ENCODE measurements at places on chromosomes 7 and 10.

DNA sequence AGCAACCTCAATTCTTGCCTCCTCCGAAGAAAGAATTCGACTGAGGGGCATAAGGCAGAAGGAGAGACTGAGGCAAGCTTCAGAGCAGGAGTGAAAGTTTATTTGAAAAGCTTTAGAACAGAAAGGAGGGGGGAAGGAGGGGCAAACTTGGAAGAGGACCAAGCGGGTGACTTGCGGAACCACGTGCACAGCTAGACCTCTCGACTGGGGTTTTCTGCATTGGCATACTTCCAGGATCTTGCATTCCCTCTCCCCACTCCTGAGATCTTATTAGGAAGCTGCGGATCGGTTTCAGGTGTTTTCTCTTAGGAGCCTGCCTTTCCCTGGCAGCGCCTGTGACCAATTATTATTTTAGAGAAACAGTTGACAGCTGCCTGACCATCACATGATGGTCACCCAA, 20.3 kb upstream of the CPXM2 start:
- no peak for DNase-seq

GRCh38 chr10:14583252-14583651, 191.4 kb downstream of the FAM107B start:
- DNase-seq: peak; percentile 62

- no peak for DNase-seq
Observed at GRCh38 chr10:91050371-91051034, 129.6 kb upstream of the ANKRD1 start.

DNA sequence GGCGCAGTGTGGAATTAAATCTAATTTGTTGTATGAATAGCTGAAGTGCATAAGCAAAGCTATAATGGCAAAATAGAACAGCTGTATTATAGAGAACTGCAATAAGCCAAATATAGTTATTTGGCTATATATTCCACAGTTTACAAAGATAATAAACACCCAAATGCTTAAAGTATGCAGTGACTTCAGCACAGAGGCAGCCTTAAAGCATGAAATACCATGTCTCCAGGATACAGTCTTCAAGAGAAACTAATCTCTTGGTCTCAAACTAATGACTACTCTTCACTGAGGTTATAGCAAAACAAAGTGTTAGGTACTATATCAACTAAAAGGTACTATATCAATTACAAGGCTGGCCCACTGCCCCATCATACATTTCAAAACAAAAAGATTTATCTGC, 48.0 kb downstream of the NT5C2 start:
- DNase-seq: no peak

- DNase-seq: no peak
Observed at GRCh38 chr7:43678315-43678714, 51.0 kb downstream of the COA1 start.

DNA sequence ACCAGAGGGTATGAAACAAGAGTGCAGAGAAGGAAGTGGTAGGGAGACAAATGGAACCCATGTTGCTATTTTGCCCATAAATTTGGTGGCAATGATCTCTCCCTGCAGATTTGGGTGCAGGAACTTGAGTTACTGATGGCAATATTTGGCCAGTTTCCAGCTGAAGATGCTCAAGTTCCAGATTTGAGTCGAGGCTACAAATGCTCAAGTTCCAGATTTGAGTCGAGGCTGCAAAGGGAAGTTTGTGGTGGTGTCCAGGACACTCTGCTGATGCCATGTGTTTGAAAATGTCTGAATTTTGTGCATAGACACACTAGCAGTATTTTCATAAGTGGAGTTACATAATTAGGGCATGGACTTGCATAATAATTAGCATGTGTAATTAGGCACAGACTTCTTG, 40.8 kb downstream of the TBXAS1 start:
- no peak for DNase-seq

GRCh38 chr10:90319188-90319914, 538.5 kb downstream of the HTR7 start:
- DNase-seq: peak; percentile 0

DNA sequence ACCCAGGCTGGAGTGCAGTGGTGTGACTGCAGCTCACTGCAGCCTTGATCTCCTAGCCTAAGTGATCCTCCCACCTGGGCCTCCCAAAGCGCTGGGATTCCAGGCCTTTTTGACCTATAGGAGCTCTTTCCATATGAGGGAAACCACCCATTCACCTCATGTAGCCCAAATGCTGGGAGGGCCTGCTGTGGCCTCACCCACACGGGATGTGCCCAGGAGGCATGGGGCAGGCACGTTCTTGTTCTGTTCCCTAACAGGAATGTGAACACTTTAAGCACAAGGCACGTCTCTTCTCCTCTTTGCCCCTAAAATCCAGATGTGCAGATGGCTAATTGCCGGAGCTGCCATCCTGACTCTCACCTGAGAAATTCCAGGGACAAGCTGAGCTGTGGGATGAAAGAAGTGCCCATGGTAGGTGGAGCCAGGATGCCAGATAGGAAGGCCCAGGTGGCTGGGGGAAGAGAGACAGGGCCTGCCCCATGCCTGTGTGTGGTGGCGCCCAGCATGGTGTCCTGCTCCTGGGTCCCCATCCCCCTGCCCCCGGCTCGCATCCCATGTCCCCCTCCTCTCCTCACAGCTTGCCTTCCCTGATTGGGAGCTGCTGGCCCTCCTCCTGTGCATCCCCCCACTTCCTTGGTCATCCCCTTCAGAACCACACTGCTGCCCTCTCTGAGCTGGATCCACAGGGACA, 17.3 kb downstream of the CAMK2B start:
- no peak for DNase-seq

GRCh38 chr10:35486297-35486990, 118.7 kb upstream of the GJD4 start:
- DNase-seq: no peak

DNA sequence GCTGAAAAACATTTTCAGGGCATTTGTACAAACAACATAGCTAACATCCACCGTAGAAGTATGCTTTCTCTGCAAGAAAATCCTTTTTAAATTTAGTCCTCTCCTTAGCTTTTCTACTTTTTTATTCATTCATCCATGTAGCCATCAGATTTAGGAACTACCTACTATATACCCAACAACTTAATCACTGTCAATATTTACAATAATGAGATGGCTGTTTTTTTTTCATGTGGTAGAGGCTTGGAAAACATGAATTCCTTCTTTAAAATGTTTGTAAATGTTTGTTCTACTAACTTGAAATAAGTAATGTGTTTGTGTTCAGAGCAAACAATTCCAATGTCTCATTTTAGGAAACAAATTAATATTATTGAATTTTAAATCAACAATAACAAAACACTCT, 78.2 kb upstream of the CAV2 start:
- DNase-seq: no peak

- DNase-seq: no peak
Observed at GRCh38 chr7:28395831-28396230, 16.5 kb upstream of the CREB5 start.

GRCh38 chr10:59303018-59303417, 59.3 kb downstream of the FAM13C start:
- DNase-seq: no peak

- DNase-seq: no peak
Observed at GRCh38 chr10:75399461-75400162, 2.0 kb downstream of the ZNF503 start.

- DNase-seq: no peak
Observed at GRCh38 chr10:5531558-5532306, 7.0 kb downstream of the CALML3 start.

- no peak for DNase-seq
Observed at GRCh38 chr10:132826524-132827422, 40.8 kb upstream of the NKX6-2 start.

GRCh38 chr10:5496261-5497250, 2.8 kb downstream of the CALML5 start:
- DNase-seq: no peak

DNA sequence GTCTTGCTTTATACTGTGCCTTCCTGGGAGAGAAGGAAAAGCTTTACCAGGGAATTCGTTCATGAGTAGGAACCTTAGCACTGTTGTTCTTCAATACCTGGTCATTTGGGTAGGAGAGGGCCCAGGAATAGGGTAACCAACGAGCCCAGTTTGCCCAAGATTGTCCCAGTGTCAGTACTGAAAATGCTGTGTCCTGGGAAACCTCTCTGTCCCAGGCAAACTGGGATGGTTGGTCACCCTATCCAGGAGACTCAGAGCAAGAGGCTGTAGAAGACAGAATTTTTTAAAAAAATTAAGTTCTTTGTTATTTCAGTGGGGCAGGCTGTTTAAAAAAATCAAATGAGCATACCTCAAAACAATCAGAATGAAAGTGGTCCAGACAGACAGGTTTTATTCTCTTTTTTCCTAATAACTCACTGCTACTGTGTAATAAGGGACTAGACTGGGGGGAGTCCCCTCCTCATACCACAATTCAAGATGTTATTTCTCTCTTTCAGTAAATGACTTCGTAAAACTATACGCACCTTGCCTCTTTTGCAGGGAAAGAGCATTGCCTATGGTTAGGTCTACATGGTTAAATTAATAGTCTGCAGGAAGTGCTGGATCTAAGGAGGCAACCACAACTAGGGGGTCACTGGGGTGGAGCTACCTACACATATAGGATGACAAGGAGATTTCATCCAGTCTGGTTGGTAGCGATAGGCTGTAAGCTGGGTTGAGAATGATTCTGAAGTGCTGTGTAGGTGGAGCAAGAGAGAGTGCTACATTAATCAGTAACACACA, 41.1 kb upstream of the FAM133B start:
- no peak for DNase-seq

DNA sequence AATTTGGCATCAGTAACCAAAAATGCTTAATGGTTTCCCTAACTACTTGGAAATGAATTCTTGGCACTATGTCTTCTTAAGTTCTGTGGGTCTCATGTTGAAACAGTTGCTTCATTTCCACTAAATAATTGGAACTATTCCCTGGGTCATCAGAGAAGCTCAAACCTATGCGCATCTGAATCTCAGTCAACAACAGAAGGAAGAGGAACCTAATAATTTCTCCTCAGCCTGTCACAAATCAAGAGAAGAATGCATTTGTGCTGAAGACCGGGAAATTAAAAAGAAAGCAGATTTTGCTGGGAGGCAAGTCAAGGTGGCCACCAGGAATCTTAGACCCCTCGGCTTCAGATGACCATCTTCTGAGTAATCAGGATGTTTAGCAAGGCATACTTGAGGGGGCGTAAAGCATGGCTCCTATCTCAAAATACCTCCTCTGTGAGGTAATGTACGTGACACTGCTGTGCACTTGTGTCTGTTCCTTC, 41.4 kb downstream of the TOMM7 start:
- no peak for DNase-seq

GRCh38 chr10:24701447-24701846, 22.2 kb downstream of the ARHGAP21 start:
- DNase-seq: no peak

DNA sequence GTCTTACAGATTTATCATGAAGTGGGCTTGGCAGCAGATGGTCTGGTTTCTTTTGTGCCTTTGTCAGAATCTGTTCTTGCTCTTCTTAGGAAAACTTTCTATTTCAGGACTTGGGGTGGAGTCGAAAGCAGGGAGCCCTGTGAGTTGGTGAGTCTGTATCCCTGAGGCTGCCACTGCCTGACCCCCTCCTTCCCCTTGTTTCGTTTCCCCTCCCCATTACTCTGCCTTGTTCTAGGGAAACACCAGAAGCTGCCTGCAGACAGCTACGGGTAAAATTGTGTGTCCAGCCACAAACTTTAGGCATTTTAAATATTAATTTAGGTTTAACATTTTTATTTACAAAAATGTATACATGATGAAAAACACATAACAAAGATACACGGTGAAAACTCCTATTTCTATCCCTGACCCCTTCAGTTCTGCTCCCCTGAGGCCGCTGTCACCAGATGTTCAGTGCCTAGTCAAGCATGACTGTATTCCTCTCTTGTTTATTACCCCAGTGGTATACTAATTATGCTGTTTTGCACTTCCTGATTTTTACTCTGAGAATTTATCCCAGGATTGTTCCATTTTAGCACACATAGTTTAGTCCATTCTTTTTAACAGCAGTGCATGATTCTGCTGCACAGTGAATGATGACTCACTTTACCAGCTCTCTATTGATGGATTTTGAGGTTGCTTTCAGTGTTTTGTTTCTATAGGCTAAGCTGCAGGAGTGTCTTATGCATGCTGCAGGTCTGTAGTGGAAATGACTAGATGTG, 9.1 kb downstream of the TSPAN14 start:
- no peak for DNase-seq

DNA sequence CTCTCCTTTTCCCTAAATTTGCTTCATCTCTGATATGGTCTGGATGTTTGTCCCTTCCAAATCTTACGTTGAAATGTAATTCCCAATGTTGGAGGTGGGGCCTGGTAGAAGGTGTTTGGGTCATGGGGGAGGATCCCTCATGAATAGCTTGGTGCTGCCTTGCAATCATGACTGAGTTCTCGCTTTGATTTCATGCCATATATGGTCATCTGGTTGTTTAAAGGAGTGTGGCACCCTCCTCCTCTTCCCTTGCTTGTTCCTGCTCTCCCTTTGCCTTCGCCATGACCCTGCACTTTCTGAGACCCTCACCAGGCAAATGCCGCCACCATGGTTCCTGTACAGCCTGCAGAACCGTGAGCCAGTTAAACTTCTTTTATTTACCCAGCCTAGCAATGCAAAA, 14.5 kb downstream of the NOBOX start:
- DNase-seq: no peak

- DNase-seq: no peak
Observed at GRCh38 chr7:25517906-25518305, 289.6 kb upstream of the NPVF start.

DNA sequence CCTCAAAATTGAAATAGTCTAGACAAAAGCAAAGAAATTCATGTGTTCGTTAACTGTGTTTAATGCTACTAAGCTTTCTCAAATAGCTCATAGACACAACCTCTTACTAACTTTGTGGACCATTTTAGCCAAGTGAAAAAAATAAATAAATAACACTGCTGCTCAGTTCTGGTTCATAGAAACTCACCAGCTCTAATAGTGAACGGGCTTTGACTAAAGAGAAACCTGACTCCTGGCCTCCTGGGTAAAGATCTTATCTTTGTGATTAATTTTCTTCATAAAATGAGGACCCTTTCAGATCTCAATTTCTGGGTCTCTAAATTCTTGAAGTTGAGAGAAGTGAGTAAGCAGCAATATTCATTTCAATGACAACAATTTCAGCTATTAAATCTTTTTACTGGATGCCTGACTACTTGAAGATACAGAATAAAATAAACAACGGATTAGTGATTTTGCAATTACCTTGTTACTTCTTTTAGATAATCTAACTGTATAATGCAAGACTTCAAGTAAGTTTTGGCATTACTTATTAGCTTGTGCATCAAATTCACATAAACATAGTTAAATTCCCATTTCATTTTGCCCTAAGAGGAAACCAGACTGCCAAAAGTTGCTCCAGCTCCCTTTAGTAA, 3.1 kb downstream of the CADPS2 start:
- DNase-seq: no peak

GRCh38 chr10:86899670-86900276, 57.6 kb downstream of the MMRN2 start:
- DNase-seq: peak; percentile 7

GRCh38 chr10:36253731-36254130, 611.6 kb upstream of the FZD8 start:
- DNase-seq: no peak

DNA sequence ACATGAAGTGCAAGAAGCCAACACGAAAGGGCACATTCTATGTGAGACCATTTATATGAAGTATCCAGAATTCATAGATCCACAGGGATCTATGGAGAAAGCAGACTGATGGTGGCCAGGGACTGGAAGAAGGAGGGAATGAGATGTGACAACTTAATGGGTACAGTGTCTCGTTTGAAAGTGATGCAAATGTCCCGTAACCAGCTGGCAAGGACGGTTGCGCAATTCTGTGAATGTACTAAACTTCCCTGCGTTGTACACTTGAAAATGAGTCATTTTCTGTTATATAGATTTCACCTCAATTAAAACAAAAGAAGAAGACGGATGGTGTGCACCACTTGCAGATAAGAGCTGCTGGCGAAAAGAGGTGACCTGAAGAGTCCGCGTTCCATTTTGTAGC, 861.1 kb downstream of the TYW1 start:
- DNase-seq: no peak
